ENCODE measurements at places on chromosomes 2 and 18. TPM values are rescaled to one million over a fixed set of nuclear protein-coding genes. Genes with fewer than 3 reads are reported as not detected.

Gene VWA3B
- not detected for total RNA-seq

Gene TMEM17
- not detected for total RNA-seq

Gene MTX2
- total RNA-seq: 11.4 TPM

Gene MAPRE3
- 2.0 TPM for total RNA-seq

Gene DNMT3A
- total RNA-seq: 76.7 TPM

Gene UGT1A3
- total RNA-seq: not detected

Gene DNAH6
- 0.83 TPM for total RNA-seq

Gene MYO7B
- 5.2 TPM for total RNA-seq

Gene VWC2L
- total RNA-seq: not detected

Gene ZNF396
- 2.8 TPM for total RNA-seq

Gene POTEJ
- not detected for total RNA-seq

Gene KCNG2
- not detected for total RNA-seq

Gene PAIP2B
- total RNA-seq: 4.2 TPM

Gene GALNT13
- 0.64 TPM for total RNA-seq

Gene PIEZO2
- not detected for total RNA-seq

Gene SLC11A1
- total RNA-seq: 1.7 TPM

Gene ZNF804A
- not detected for total RNA-seq

Gene CPS1
- total RNA-seq: 1.1 TPM

Gene DAW1
- total RNA-seq: not detected

Gene ZNF2
- total RNA-seq: 6.6 TPM

Gene GCG
- not detected for total RNA-seq

Gene SCG2
- not detected for total RNA-seq

Gene RAB17
- not detected for total RNA-seq

Gene SIX3
- not detected for total RNA-seq

Gene CCDC85A
- not detected for total RNA-seq

Gene ILKAP
- 56.3 TPM for total RNA-seq

Gene INHBB
- total RNA-seq: not detected

Gene KIF5C
- total RNA-seq: 14.2 TPM

Gene TTN
- total RNA-seq: 11.9 TPM

Gene SETBP1
- total RNA-seq: 1.8 TPM

Gene VSNL1
- not detected for total RNA-seq

Gene KCNE4
- not detected for total RNA-seq

Gene CAPN14
- total RNA-seq: 0.17 TPM
